Stimulated activated CD4-positive, alpha-beta T cell treated with anti-CD3 and anti-CD28 coated beads, TNF-alpha, amount 100 ng/mL, for 4 hours (primary cell): ENCODE measurements at places on chromosomes 13 and 19.

DNA sequence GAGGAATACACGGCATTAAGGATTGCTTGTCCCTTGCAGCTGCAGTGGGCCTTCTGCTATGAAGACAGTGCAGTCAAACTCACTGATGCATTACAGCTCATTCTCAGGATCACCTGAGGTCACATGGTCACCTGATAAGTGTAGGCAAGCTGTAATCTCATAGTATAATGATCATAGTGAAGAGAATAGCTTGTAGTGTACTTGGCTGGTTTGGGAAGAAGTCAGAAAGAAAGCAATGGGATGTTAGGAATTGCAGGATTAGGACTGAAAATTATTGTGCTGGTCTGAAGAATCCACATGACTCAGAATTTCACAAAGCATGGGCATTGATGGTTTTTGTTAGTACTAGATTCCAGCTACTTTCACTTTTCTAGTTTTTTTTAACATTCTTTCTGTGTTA, 76.7 kb downstream of the MBNL2 start:
- DNase-seq = no peak

- DNase-seq = no peak
Observed at GRCh38 chr13:46642254-46642653, 89.3 kb downstream of the LRCH1 start.

DNA sequence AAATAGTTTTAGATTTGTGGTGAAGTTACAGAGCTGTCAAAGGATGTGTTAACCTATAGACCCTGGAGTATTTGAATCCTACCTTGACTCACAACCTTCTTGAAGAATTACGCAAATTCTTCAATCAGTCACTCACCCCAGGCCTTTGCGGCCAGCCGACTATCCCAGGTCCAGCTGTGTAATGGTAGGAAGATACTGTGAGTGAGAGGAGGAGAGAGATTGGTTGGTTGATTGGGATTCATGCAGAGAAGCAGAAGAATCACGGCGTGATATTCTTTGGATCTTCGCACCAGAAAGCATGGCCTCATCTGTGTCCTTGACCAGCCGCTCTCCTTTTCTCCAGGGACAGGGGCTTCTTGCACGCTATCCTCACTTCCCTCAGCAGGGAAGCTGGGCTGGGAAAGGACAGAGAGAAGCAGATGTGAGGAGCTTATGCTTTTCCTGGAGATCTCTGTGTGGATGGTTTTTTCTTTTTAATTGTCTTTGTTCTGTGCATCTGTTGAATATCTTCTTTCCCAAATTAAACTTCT, 249.1 kb downstream of the GGACT start:
- no peak for DNase-seq

- no peak for DNase-seq
Observed at GRCh38 chr13:107864543-107865317, 350.6 kb downstream of the LIG4 start.
